D341Med (cell line): ENCODE measurements at places on chromosomes 3 and 15.
A peak's percentile ranks its signal among the peaks of the same experiment; 100 is the strongest.

DNA sequence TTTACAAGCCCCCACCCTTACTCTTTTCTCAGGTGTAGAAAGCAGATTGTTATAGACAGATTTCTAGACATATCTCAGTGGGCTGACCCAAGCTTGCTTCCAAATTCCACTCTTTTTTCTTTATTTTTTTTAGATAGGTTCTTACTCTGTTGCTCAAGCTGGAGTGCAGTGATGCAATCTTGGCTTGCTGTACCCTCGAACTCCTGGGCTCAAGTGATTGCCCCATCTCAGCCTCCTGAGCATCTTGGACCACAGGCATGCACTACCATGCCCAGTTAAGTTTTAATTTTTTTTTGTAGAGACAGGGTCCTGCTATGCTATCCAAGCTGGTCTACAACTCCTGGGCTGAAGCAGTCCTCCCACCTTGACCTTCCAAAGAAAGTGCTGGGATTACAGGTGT is 53.5 kb upstream of the ADAMTS9 start:
- DNase-seq, result no peak

DNA sequence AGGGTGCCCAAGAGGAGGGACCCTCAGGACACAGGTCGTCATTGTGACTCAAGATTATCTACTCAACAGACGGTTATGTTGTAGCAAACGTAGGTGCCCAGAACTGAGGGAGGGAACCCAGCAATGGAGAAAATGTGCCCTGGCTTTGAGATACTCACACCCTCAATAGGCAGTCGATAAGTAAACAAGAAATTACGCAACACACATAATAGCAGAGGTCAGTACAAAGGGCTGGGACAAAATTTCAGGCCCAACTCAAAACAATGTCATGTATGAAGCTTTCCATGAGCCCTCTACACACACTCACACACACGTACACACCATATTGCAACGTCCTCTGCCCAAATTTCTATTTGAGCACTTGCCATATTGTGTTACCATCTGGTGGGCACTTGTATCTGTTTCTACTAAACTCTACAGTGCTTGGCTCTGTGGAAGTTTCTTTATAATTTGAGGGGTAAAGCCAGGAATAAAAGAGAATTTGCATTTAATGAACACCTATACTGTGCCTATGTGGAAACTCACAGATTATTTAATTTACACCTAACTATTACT is 114.6 kb upstream of the TRIM42 start:
- no peak for DNase-seq

DNA sequence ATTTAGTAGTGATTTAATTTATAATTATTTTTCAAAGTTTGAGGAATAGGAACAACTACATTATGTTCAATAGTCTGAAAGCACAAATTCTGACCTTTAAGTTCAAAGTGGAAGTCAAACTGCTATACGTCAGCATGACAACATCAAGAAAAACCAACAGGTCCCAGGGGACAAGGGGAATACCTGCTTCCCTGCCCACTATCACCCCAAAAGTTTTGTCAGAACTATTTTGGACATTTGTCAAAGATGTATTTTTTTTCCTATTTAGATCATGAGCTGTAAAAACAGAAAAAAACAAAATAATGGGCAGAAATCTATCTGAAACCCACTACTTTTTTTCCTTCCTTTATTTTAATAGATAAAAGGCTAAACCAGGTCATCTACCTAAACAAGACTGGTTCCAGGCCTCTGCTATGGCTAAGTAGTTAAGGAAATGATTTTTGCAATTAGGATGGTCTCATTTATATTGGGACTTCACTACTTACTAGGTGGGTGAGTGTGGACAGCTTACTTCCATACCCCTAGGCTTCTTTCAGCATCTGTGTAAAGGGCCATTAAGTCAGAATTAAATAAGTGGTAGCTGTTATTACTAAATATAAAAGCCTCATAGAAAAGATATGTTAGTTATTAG is 746.3 kb downstream of the FHIT start:
- no peak for DNase-seq

GRCh38 chr15:37931321-37931720 is 3.1 kb upstream of the TMCO5A start:
- no peak for DNase-seq

DNA sequence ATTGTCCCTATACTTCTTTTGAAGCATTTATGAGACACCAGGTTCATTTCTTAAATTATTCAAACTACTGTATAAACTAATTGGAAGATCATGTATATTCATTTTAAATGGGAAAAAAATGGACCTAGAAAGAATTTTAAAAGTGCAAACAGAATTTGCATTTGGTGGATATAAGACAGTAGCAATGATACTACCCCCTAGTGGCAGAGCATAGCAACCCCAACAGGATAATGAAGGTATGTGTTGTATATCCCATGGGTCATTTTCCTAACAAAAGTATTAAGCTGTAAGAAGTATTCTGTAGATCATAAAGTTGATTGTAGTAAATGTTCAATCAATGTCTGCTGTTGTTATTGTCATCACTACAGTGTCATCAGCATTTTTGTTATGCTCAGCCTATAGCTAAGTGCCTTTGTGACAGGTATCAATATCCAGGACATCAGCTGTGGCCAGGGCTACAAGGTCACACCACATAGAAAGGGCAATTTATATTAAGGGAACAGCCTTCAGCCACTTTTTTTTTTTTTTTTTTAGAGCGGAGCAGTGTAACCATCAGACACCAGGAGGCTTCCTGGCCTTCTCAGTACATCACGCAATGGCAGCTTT is 175.8 kb downstream of the FOXB1 start:
- peak; percentile 39 for DNase-seq

GRCh38 chr3:140834266-140835037 is 107.2 kb upstream of the SLC25A36 start:
- DNase-seq, result no peak

DNA sequence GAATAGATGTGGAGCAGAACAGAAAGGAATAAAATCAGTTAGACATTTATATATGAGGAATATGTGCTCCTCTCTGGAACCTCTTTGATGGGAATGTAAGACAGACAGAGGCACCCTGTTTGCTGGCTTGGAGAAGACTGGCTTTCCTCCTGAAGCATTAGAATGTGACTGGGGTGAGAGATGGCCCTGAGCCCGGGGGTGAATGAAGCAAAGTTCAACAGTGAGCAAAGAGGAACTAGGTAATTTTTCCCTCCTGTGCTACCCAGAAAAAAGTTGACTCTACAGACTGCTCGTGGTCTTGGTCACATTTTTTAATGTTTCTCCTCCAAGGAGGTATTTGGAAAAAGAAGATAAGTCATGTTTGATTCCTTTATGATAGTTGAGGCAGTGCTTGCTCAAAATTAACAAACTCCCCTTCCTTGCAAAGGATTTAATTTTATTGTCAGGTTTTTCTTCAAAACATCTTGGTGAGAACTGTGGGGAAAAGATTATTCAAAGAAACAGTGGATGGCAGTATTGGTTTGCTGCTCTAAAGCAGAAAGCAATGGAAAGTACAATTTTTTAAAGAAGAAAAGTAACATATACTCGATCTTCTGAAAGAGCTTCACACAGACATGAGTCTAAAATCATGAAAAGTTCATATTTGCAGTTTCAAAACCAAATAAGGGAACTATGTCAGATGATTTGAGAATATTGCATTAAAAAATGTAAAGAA is 370.4 kb upstream of the CDIN1 start:
- DNase-seq, result no peak

GRCh38 chr3:43855674-43856299 is 165.0 kb downstream of the ABHD5 start:
- DNase-seq, result peak; percentile 80

GRCh38 chr3:150433347-150433746 is 25.2 kb downstream of the TSC22D2 start:
- DNase-seq, result no peak

DNA sequence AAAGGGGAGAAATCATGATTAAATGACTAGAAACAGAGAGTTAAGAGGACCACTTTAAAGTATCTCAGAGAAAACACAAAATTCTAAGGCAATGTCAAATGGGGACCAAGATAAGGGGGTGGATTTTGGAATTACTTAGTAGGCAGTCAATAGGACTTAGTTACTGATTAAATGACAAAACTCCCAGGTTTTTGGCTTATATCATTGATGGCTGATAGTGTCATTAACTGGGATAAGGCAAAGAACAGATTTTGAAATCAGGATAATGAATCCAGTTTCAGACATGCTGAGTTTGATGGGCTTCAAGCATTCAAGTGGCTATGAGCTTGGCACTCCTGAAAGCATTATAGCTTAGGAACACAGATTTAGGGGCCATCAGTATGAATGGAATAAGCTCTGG is 53.9 kb downstream of the TOP2B start:
- no peak for DNase-seq

DNA sequence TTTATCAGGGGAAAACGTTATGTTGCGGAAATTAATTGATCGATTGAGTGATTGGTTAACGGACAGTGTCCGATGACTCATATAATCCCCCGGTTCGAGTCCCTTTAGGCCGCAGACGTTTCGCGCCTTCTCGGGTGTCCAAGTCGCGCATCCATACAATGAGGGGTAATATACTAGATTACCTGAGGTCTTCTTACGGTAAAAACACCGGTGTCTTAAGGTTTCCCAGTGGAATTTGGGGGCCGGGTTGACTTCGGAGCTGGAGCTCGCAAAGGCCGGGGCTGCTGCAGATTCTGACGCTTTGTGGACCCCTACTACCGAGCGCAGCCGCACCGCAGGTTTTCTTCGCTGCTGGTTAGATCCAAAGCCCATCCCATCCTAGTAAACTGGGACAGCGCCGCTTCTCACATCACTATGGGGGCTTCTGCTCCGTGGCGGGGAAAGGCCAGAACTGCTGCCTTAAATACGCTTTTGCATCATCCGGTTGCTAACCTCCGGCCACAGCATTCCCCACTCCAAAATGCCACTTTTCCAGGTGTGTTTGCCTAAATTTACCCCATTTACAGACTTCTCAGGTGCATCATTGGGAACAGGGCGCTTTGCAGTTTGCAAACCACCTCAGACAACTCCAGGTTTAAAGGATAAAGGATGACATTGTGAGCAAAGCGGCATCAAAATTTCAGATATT is 858 bp upstream of the SACM1L start:
- peak; percentile 72 for DNase-seq
